ENCODE measurements at places on chromosomes 2 and 18. TPM values are rescaled to one million over a fixed set of nuclear protein-coding genes. Genes with fewer than 3 reads are reported as not detected.
A peak's percentile ranks its signal among the peaks of the same experiment; 100 is the strongest.

GRCh38 chr2:42298132-42298531, 62.9 kb downstream of the COX7A2L start:
- H3K27me3 ChIP-seq, result no peaks in the 10 kb centered on the region
- no peak for DNase-seq
- peaks cover 36% of the 10 kb centered on the region for H3K36me3 ChIP-seq
- no peak overlapping the region for H3K4me3 ChIP-seq
- H3K27ac ChIP-seq, result peak overlapping the region; percentile 65

DNA sequence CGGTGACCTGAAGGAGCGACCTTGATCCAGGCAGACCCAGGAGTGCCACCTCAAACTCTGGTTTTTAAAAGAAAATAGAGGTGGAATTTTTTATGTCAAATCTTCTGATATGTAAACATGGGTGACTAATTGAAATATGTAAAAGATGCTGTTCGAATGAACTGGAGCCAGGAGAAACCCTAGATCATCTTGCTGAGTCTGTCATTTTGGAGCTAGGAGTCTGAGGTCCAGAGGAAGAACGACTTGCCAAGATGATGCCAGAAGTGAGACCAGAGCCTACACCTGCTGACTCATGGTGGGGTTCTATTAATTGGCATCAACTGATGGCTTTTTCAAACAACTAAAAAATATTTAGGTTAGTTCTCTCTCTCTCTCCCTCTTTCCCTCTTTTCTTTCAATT, 74.1 kb downstream of the ACAA2 start:
- H3K4me3 ChIP-seq, result no peak overlapping the region
- H3K36me3 ChIP-seq, result no peaks in the 10 kb centered on the region
- H3K27ac ChIP-seq, result no peak overlapping the region
- DNase-seq, result no peak
- H3K4me1 ChIP-seq, result no peaks in the 10 kb centered on the region

The TXNL1 gene
- 50.3 TPM for total RNA-seq

The ANO7 gene
- 2.8 TPM for total RNA-seq

DNA sequence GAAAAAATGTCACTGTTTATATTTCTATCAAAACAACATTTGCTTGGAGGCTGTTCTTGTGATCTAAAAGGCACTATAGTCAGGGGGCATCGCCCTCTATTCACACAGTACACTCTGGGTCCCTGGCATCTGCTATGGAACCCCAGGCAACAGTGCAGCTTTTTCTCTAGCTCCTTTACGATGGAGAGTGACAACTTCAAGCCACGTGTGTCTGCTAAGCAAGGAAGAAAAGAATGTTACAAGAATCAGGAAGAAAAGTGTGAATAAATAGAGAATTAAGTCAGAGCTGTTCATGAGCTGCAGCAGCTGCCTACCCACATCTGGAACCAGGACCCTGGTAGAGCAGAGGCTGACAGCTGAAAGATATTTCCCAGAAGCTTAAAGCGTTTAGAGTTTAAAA, 11.2 kb downstream of the RND3 start:
- no peak overlapping the region for H3K27ac ChIP-seq
- H3K36me3 ChIP-seq, result no peaks in the 10 kb centered on the region
- H3K4me3 ChIP-seq, result no peak overlapping the region
- H3K27me3 ChIP-seq, result no peaks in the 10 kb centered on the region
- H3K4me1 ChIP-seq, result no peaks in the 10 kb centered on the region

The SOX11 gene
- total RNA-seq, result not detected

DNA sequence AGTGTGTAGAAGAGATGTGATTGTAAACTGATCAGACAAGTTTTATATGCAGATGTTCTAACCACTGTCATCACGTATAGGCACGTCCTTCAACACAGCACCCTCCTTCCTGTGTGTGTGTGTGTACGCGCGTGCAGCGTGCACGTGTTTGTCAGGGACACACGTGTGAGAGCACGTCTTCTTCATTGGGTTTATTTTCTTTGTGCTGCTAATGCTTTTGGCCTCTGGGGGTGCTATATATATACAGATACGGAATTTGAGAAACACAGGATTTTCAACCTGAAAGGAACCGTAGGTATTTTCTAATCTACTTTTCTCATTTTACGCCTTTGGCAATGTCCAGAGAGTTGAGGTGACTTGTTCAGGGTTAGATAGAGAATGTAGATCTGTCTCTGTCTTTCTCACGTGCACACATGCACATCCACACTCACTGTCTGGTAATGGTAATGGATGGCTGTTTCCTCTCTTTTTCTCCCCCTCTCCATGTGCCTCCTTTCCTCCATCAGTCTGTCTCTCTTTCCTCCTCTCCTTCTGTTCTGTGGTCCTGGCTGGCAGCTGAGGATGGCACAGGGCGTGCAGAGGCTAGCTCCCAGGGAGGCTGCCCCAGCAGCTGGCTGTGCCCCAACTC, 13.4 kb upstream of the CELF4 start:
- H3K4me1 ChIP-seq, result no peaks in the 10 kb centered on the region
- H3K36me3 ChIP-seq, result no peaks in the 10 kb centered on the region
- H3K27ac ChIP-seq, result no peak overlapping the region
- H3K4me3 ChIP-seq, result no peak overlapping the region
- no peak for DNase-seq
- H3K27me3 ChIP-seq, result peaks cover 6% of the 10 kb centered on the region

The DUSP2 gene
- 52.0 TPM for total RNA-seq

The RHBDD1 gene
- total RNA-seq, result 43.3 TPM

The KCNG2 gene
- total RNA-seq, result not detected

DNA sequence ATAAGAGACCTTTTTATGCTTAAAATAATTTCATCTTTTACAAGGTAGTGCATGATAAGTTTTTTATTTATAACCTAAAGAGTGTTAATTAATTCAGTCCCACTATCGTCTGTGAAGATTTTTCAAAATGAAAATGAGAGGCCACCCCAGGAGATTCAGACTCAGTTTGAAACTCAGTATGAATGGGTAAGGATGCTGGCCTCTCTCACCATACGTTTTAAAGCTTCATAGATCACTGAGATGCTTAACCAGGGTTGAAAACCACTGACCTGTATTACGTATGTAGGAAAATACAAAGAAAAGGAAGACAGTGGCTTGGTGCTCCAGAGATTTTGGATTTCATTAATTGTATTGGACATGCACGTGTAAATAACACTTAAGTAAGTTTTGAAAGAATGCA, 278.7 kb downstream of the FSIP2 start:
- H3K27ac ChIP-seq, result no peak overlapping the region
- DNase-seq, result no peak
- peaks cover 14% of the 10 kb centered on the region for H3K36me3 ChIP-seq

The NLRC4 gene
- total RNA-seq, result not detected

DNA sequence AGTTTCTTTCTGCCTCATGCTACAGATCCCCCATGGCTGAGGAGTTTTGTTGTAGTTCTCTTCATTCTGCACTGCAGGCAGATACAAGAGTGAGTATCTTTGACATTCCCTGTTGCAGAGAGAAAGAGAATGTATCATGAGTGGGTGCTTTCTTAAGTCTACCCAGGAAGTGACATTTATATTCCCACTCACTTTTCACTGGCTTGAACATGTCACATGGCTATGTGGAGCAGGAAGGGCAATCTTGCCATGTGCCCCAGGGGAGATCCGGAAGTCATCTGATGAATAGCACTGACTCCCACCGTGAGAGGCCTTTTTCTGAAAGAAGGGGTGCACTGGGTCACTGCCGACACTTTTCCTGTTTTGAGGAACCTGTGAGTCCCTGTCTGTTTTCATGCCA, 66.4 kb upstream of the BOD1L2 start:
- no peaks in the 10 kb centered on the region for H3K36me3 ChIP-seq
- H3K4me3 ChIP-seq, result no peak overlapping the region
- H3K27me3 ChIP-seq, result peaks cover 34% of the 10 kb centered on the region
- peaks cover 18% of the 10 kb centered on the region for H3K4me1 ChIP-seq
- DNase-seq, result no peak
- H3K27ac ChIP-seq, result no peak overlapping the region

The COA5 gene
- 16.6 TPM for total RNA-seq

- DNase-seq, result no peak
- H3K36me3 ChIP-seq, result no peaks in the 10 kb centered on the region
- H3K27me3 ChIP-seq, result peaks cover 3% of the 10 kb centered on the region
- H3K27ac ChIP-seq, result peak overlapping the region; percentile 32
- H3K4me1 ChIP-seq, result peaks cover 10% of the 10 kb centered on the region
These were observed 5.2 kb upstream of the GPD2 start for GRCh38 chr2:156430980-156431358.

DNA sequence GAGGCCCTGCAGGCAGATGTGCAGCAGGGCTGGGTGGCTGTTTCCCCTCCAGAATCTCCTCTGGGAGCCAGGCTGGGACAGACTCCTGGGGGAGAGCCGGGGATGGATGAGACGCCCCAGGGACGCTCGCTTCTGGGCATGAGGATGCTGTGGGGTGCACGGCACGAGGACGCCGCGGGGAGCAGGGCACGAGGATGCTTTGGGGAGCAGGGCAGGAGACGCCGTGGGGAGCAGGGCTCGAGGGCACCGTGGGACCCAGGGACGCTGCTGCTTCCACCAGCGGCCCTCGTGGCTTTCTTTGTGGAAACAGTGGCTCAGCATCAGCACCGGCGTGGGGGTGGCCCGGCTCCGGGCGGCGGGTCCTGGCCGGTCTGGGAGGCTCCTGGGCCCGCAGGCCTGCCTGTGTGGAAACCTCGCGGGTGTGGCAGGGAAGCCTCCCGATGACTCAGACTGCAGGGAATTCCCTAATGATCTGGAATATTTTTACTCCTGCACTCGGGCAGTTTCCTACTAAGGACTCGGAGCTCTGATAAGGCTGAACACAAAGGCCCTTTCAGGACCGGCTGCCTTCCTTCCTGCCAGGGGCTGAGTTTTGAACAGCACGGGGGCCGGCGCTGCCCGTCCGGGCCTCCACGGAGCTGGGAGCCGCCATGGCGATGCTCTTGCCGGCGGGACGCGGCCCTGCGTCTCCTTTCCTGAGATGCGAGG, 62.6 kb downstream of the NFATC1 start:
- no peaks in the 10 kb centered on the region for H3K27me3 ChIP-seq
- no peak overlapping the region for H3K27ac ChIP-seq
- no peaks in the 10 kb centered on the region for H3K4me1 ChIP-seq
- H3K36me3 ChIP-seq, result no peaks in the 10 kb centered on the region

All from natural killer cell treated with Interleukin-12 subunit alpha and Interleukin-12 subunit beta and Interleukin-15 and Interleukin-18, amount 100 ng/mL, for 72 hours (primary cell).